Activated CD4-positive, alpha-beta T cell treated with anti-CD3 and anti-CD28 coated beads, Interleukin-2, amount 10 ng/mL, durations not matched to agents 24 days and 14 days (primary cell): ENCODE measurements at places on chromosomes 12 and 14.

DNA sequence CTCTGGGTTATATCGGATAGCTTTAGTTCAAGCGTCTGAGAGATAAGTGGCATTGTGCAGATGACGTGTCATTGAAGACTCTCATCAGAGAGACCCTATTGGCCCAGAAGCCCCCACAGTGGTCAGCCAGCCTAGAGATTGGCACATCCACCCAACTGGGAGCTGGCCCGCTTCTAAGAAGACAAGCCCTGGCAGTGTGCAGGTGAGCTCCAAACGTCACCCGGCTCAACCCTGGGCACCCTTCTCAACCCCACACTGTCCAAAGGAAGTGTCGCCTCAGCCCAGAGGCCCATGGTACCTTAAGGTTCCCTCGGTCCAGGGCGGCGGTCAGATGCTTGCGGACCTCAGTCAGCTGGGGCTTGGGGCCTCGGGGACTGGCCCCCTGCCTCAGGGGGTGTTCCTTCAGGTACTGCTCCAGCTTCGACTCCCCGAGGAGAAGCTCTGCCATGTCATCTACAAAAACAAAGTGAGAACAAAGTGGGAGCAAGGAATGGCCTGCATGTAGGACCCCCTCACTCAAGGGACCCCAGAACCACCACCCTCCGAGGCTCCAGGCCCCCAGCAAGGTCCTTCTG lies 30.3 kb downstream of the TTC7B start:
- no peak for DNase-seq

DNA sequence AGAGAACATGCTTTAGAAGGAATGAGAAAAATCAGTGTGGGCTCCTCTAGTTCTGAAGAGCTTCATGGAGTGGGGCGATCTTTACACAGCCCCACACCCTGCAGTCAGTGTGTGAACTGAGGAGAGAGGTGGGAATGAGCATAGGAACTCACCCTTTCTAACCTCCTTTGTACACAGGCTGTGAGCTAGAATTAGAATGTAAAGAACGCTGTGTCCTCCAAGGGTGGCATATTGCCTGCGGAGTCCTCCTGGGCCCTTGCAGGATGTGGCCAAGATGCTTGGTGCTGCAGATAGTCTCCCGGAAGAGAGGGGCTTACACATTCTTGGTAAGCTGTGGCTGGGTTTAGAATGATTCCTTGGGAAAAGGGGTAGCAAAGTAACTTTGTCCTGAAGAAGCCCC lies 43.9 kb downstream of the NINJ2 start:
- peak; percentile 70 for DNase-seq

- DNase-seq: peak; percentile 63
These were observed 48.5 kb downstream of the SAV1 start for GRCh38 chr14:50619569-50620141.

DNA sequence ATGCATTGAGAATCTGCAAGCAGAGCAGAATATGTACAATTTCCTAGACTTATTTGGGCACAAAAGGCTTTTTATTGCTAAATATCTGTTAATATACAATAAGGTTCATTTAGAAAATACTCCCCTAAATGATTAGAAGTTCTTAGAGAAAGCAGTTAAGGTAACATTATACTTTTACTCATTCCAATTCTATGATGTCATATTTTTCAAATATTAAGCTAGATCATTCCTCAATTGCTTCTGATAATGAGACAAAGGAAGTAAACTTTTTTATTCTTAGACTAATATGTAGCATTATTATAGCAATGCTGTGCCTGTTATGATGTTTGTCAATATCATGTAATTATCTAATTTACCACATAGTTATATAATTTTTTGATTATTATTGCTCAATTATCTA lies 447.0 kb downstream of the SLC16A7 start:
- no peak for DNase-seq

DNA sequence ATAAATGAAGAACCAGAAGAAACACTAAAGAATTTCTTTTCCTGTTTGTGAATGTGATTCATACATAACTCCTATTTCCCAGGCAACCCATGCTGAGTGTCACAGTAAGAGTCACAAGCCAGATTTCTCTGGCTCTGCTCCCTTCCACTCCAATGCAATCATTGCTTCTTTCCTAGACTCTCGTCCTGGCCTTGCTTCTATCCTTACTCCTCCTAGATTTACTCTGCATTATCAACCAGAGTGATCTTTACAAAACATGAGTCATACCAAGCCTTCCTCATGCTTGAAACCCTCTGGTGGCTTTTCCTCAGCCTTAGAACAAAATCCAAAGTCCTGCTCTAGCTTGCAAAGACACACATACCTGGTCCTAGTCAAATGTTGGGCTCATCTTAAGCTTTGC lies 13.3 kb downstream of the IL22 start:
- peak; percentile 69 for DNase-seq
